ENCODE measurements at places on chromosomes 12 and 14.

GRCh38 chr12:126608607-126609175 is 1543.5 kb downstream of the AACS start:
- DNase-seq = no peak

- no peak for DNase-seq
These were observed 24.8 kb downstream of the MVK start for GRCh38 chr12:109598428-109598854.

GRCh38 chr12:113237748-113238147 is 16.5 kb downstream of the TPCN1 start:
- DNase-seq = no peak

DNA sequence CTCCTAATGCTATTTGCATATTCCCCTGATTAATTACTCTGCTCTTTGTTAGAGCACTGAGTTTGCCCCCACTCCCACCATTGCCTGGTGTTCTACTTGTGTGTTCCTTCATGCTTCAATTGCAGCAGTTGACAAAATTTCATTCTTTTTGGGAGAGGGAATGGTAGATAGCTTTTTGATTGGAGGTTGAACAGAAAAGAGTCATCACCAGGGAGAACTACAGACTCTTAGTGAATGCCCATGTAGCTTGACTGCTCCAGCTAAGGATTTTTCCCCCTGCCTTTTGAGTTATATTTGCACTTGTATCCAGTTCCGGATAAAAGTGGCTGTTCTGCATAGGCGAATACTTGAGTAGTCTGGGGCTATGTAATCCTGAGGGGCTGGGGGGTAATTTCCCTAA is 183.9 kb downstream of the ETNK1 start:
- DNase-seq = no peak

GRCh38 chr14:39416072-39416471 is 16.2 kb downstream of the FBXO33 start:
- DNase-seq = no peak

DNA sequence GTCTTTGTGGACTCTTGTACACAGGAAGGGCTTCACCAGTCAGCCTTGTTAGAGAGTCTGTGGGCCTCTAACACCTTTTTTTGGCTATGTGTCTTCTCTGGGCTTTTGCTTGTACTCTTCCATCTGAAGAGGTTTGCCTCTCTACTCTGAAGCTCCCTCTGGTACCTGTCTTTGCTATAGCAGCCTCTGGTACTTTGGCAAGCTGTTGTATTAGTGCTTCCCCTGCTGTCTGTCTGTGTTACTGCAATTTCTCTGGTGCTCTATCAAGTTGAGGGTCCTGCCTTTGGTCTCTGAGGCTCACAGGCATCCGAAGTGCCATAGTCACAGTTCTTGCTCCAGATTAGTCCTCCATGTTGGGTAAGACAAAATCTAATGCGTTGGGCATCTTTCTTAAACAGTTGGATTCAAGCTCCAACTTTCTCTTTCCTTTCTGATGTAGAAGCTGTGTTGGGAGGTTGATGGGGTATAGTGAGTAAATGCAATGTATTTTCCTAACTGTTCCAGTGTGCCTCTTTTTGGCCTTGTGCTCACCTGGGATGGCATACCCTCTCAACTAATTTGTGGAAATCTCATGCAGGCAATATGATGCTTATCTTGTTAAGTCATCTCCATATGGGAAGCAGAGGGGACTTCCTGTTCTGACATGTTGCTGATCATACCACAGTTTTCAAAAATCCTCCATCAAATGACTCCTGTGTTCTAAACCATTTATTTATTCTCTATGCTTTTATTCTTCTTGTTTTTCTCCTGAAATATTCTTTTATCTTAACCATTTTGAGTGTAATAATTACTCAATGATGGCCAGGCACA is 88.8 kb downstream of the ATF7IP start:
- DNase-seq = no peak

GRCh38 chr12:112992541-112993398 is 14.5 kb downstream of the OAS2 start:
- no peak for DNase-seq

DNA sequence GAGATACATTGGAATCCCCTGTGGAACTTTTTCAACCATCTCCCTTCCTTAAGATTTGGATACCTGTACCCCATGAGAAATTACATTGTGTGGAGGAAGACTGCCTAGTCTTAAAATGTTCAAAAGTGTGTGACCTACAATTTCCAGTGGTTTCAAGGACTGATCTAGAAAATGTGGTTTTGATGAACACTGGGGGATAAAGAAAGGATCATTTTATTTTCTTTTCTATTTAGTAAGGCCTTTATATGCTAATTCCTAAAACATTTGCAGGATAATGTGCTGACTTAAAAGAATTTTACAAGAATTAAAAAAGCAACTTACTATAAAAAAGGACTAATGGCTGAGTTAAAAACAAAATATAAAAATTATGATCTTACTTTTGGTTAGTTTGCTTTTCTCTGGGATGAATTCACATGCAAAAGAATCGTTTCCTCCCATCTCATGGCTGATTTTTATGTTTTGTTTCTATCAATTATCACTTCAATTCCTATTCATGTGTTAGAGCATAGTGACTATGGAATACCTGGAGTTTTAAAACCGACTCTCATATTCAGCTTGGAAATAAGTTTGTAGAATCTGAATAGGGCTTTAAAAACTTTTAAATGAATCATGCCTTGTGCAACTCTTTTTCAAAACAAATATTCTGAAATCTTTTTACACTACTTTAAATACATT is 39.9 kb upstream of the PYGL start:
- DNase-seq = no peak

- no peak for DNase-seq
These were observed 42.1 kb upstream of the CHGA start for GRCh38 chr14:92880851-92881250.

GRCh38 chr12:66236969-66237368 is 48.0 kb downstream of the IRAK3 start:
- no peak for DNase-seq

GRCh38 chr14:104998801-104999200 is 13.2 kb downstream of the CLBA1 start:
- DNase-seq = no peak

DNA sequence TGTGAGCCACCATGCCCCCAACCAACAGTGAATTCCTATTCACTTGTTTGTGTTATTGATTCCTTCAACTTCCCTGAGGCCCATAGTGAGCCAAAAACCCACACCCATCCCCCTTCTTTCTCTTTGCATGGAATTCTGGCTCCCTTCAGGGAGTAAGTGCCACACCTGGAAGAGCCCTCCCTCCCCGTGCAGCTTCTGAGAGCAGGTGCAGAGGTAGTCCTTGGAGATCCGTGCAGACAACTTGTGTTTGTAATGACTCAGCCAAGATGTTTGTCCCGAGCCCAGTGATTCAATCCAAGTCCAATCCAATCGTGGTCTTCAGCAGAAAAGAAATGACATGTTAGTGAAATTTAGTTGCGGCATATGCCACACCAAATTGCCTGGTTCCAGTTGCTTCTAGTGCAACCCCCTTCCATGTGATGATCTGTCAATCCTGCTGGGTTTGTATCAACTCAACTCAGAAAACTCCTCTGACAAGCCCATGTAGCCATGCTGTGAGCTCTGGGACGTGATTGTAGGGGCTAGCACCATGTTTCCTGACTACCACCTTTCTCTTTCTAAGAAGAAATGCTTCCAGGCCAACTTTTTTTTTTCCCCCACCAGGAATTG is 27.5 kb downstream of the GPRC5A start:
- no peak for DNase-seq

- no peak for DNase-seq
These were observed 184.8 kb upstream of the NUDT4 start for GRCh38 chr12:93192878-93193277.

DNA sequence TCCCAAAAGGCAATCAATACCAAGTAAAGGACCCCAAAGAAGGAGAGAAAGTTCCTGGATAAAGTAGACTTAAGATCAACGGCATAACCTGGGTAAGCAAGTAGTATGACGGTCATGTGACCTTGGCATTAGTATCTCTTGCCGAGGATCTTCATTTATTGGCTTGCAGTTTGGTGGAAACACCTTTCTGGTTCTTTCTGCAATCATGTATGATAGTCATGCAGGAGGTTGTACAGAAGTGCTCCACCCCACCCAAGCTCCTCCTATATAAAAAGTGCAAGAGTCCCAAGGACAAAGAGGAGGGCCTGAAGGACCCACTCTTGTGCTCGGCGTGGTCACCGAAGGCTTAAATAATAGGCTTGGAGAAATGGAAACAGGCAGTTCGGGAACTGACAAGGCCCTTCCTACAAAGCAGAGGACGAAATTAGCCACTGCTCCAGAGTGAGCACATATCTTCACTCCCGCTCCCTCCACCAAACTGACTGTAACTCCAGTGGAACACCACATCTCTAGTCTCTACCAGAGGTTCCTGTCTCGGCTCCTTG is 750 bp downstream of the CS start:
- DNase-seq = no peak

- no peak for DNase-seq
These were observed 16.6 kb upstream of the ZNF385A start for GRCh38 chr12:54401119-54401518.

- DNase-seq = no peak
These were observed 171.4 kb downstream of the CRADD start for GRCh38 chr12:93848523-93849101.

DNA sequence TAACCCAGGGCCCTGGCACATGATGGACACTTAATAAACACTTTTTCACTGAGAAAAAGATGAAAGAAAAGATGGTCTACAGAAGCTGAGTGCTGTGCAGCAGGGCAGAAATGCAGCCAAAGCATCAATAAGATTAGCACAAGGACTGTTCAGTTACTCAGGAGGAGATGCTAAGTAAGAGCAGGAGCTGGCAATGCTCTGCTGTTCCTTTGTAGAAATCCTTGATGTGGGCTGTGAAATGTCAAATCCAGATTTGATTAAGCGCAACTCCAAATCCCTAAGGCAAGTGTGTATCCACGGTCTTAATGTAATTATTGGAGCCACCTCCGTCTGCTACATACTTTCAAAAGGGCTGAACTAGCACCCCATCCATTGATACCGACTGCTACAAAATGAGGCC is 151.8 kb upstream of the BTG1 start:
- DNase-seq = no peak

DNA sequence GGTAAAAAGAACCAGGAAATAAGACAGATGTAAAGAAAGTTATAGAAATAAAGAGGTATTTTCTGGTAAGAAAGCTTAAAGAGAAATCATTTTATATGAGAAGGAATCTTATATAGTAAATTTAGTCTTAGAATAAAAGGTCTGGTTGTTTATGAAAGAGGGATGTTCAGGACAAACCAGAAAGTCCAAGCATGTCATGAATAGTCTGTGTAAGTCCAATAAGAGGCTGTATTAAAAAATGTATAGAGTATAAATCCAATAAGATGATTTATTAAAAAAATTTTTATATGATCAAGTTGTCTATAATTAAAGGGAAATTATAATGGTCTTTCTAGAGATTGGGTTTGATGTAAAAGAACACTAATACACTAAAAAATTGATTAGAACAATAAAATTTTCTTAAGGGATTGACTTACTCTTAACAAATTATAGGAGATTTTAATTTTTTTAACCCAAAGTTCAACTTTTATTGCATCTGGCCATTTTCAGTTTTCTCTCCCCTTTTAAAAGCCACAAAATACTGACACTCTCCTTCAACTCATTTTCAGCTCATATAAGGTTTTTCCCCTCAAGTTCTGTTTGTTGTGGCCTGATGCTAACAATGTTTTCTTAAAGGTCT is 35.1 kb downstream of the ST8SIA1 start:
- no peak for DNase-seq

GRCh38 chr12:78229591-78230101 is 399.0 kb downstream of the NAV3 start:
- no peak for DNase-seq

- no peak for DNase-seq
These were observed 249.5 kb upstream of the CLEC14A start for GRCh38 chr14:38505221-38505972.

GRCh38 chr12:1332327-1332726 is 262.1 kb downstream of the FBXL14 start:
- no peak for DNase-seq

DNA sequence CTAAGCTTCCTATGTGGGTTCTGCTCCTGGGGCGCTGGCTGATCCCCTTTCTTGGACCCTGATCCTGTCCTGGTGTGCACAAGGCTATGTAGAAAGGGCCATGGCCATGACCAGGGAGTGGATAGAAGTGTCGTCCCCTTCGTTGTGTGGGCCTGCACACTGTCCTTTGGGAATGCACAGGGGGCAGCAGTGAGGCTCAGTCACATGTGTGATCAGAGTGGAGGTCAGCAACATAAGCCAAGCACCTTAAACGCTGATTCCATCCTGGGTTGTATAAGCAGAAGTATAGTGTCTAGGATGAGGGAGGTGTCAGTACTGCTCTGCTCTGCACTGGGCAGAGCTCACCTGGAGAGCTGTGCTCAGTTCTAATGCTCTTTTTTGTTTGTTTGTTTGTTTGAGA is 48.4 kb downstream of the ESRRB start:
- DNase-seq = no peak

GRCh38 chr12:12562016-12562483 is 613 bp downstream of the DUSP16 start:
- DNase-seq = no peak

GRCh38 chr14:103023881-103024473 is 33.4 kb downstream of the CDC42BPB start:
- no peak for DNase-seq

- DNase-seq = no peak
These were observed 7.8 kb upstream of the ITGB7 start for GRCh38 chr12:53214687-53215455.

GRCh38 chr12:28998662-28999120 is 150.4 kb upstream of the FAR2 start:
- no peak for DNase-seq

GRCh38 chr14:83664389-83664788 is 1865.6 kb upstream of the FLRT2 start:
- DNase-seq = no peak

DNA sequence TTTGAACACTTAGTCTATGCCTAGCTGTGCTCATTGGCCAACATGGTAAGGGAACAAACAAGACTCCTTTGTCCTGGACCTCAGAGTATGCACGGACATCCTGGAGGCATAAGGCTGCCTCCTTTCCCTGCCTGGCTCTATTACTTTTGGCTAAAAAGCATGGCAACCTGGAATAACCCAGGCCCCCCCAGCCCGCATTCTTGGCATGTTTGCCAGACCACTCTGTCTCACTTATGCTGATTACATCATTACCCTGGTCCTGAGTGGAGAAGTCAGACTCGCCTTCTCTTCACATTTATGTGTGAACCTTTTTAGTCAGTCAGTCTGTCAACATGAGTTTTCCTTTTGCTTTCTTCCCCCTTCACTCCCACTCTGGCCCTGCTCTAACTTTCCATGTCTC is 58.0 kb upstream of the ELK3 start:
- no peak for DNase-seq

- DNase-seq = no peak
These were observed 18.7 kb downstream of the RASAL1 start for GRCh38 chr12:113116875-113117274.

GRCh38 chr14:59583755-59584154 is 7.1 kb upstream of the CCDC175 start:
- no peak for DNase-seq

DNA sequence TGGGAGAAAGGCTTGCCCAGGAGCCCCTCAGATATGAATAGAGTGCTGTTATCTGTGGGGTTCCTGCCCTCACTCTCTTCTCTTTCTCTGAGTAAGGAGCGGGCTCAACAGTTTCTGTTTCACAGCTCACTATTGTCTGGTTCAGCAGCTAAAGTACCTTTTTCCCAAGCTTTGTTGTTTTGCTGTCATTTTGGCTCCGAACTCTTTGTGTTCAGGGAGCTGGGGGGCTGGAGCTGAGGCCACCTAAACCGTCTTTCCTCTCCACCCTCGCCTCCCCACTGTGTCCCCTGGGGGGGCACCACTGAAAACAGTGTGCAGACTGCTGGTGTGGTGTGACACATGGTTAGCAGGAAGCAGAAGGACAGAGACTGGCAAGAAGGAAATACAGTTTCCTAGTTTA is 51.4 kb downstream of the FBXW8 start:
- DNase-seq = no peak

- DNase-seq = no peak
These were observed 157.6 kb upstream of the PDE3A start for GRCh38 chr12:20210621-20211215.
